ENCODE measurements at places on chromosomes 3 and 15.

DNA sequence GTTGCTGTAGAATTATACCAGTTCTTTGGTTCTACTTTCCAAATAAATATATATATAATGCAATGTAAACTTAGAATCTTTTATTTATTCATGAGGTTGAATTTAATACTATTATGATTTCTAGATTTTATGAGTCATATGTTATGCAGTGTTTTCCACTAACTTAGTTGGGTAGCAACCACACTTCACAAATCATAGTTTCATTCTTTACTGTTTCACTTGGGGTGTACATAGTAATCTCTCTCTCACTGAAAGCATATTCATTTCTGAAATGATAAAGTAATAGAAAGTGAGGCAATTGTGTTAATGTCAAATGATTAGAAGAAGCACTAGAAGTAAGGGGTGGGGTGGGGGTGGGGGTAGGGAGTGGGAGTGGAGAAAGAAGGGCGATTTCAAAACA lies 52.6 kb downstream of the IQCH start:
- no peak for DNase-seq

GRCh38 chr15:76363251-76363650 lies 26.7 kb downstream of the ISL2 start:
- no peak for DNase-seq

- DNase-seq, result no peak
Measured at GRCh38 chr3:197344582-197345318, 46.3 kb upstream of the DLG1 start.

GRCh38 chr15:76011627-76012551 lies at the start of gene NRG4:
TSS of gene NRG4 (minus strand) at chr15:76012424. CDS start at chr15:76011230, 1,194 bp downstream.
- no peak for DNase-seq

DNA sequence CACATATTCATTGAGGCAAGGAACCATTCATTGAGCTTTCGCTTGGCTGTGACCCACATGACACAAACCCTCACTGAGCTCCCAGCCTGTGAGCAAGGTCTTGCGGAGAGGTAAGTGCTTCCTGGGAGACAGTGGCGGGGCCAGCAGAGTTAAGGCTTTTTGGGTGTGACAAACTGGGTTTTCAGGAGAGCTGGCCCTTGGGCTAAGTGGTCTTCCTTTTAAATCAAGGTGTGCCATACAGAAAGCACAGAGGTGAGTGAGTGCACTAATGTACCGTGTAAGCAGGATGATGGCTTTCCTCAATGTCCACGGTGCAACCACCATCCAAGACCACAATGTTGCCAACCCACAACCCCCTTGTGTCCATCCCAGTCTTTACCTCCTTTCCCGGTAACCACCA lies 28.6 kb downstream of the POMGNT2 start:
- DNase-seq, result no peak

GRCh38 chr3:55165278-55165677 lies 237.4 kb upstream of the LRTM1 start:
- no peak for DNase-seq

- peak; percentile 95 for DNase-seq
Measured at GRCh38 chr3:9843715-9844438, at the start of gene RPUSD3. TSS of gene RPUSD3 (minus strand) at chr3:9844008. CDS start at chr3:9843990, 18 bp downstream.

DNA sequence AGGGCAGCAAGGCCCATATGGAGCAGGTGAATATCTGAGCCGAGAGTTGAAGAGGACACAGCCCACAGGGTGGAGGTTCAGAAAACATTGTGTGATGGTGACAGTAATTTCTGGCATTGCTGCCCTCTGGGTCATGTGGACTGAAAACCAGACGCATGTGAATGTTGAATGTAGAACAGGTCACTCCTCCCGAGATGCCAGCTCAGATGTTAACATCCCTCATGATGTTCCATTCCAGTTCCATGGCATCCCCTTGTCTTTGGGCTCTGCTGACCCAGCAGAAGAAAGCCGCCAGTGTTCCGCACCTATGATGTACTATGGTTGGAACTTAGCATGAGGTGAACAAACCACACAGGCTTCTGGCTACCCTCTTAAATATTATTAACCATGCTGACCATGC lies 110.7 kb upstream of the CTDSPL start:
- DNase-seq, result no peak

DNA sequence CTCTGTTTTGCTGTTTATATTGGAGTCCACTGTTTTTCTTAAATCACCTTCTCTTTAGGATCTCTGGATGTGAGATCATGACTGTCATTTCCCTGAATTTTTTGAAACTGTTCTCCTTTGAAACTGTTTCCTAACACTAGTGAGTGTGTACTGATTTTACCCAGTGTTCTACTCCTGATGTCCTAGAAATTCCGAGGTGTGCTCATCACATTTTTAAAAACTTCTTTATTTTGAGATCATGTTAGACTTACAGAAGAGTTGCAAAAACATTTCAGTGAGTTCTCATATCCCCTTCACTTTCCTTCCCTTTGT lies 292.6 kb downstream of the NFKBIZ start:
- DNase-seq, result no peak

DNA sequence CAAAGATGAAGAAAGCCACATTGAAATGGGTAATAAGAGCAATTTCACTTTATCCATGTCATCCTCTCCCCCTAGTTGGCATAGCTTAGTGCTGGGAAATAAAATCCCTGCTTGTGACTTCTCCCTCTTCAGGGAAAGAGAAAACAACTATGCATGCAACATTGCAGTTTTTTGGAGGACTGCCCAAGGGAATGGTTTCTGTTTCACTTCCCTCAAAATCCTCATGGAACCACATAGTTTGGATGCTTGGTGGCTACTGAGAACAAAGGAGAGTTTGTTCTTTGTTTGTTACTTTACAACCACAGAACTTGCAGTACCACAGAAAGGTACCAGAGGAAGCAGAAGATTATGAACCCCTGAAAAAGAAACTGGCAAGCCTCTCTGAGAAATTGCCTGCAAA lies 384.6 kb upstream of the RORA start:
- DNase-seq, result no peak

DNA sequence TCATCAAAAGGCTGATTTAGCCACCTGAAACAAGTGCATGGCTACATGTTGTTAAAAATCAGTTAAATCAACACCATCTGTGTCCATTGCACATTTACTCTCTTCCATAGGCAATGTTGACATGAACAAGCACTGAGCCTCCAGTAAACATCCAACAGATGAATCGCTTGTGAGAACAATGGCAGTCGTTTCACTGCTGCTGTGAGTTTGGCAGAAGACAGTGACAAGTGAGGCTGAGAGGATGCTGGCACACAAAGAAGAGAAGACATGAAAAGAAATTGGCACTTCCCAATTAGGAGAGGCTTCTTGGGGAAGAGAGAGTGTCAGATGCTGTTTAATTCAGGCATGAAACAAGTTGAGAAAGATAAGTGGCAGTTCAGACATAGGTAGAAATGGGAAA lies 227.4 kb upstream of the STT3B start:
- no peak for DNase-seq

- no peak for DNase-seq
Measured at GRCh38 chr15:92384381-92384780, 9.3 kb upstream of the ST8SIA2 start.

- DNase-seq, result no peak
Measured at GRCh38 chr15:20672470-20672869, 130.9 kb upstream of the GOLGA6L6 start.
